HT1080 (cell line): ENCODE measurements at places on chromosomes 12 and 14. TPM values are rescaled to one million over a fixed set of nuclear protein-coding genes. Genes with fewer than 3 reads are reported as not detected.

FOXN4 gene
- total RNA-seq = not detected in 2 replicates

DNA sequence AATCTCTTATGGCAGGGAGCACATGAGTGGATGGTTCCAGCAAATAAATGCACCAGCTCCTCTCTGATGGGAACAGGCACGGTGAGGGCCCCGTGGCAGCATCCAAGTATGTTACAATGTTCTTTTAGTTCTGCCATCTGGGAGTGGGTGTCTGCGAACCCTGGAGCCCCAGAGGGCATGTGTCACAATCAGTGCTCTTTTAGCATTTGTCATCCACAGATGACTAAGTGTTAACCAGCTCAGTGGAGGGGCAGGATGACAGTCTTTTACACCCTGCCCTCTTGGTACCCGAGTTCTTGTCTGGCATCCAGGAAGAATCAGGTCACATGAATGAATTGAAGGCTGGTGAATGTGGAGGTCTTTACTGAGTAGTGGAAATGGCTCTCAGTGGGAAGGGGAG, 560.4 kb upstream of the FLRT2 start:
- DNase-seq = peak; percentile 23

GRCh38 chr14:56299306-56299984, 181.2 kb downstream of the PELI2 start:
- DNase-seq = no peak

- DNase-seq = no peak
Observed at GRCh38 chr14:75393794-75394193, 34.0 kb upstream of the JDP2 start.

GRCh38 chr14:79256380-79256779, 954.9 kb downstream of the DIO2 start:
- DNase-seq = no peak

DNA sequence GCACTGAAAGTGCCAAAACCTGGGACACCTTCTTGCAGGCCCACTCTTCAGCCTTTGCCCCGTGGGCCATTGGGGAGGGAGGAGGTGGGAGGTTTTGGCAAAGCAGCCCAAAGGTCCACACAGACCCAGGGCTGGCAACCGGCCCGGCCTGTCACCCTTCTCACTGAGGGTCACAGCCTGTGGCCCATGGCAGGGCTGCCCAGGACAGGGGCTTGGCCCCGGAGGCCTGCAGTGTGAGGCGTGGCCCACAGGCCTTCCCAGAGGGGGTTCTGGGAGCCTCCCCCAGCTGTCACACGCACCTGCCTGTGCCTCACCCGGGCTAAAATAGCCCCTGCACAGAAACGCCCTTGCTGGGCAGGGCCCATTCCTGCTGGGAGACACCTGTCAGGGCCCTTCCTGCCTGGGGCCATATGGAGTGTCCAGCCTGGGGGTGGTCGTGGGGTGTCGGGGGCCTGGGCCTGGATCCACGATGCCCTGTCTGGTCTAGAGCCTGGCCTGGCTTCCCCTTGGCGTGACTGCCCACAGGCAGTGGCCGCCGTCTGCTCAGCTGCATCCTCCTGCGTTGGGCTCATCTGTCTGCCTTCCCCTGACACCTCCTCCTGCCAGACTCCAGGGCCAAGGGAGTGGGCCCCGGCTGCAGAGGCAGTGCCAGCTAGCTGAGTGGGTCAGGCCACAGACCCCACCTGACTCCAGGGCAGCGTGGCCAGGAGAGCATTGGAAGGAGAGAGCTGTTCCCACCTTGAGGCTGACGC, 19.2 kb downstream of the PACS2 start:
- no peak for DNase-seq

- peak; percentile 38 for DNase-seq
Observed at GRCh38 chr12:92408072-92408900, 262.6 kb upstream of the BTG1 start.

GRCh38 chr12:57385586-57385985, 45.3 kb downstream of the R3HDM2 start:
- no peak for DNase-seq

- no peak for DNase-seq
Observed at GRCh38 chr14:50340963-50341362, 28.8 kb downstream of the DMAC2L start.

GRCh38 chr14:59274991-59275391, 86.5 kb downstream of the DAAM1 start:
- peak; percentile 40 for DNase-seq

DNA sequence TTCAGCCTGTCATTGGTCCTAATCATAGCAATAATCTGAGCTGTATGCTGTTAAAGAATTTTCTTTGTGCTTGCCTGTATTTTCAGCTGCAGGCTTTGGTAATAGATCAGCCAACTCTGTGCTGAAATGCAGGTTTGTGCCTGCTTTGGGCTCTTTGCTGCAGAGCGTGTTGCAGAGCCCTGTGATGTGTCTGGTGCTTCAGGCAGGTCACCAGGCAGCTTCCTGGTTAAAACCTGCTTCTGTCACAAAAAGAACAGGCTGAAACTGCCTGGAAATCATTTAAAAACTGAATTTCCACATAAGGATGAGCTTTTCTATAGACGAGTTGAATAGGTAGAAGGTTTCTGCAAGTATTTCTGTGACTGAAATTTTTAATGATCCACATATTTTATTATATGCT, 3.1 kb downstream of the DIP2B start:
- DNase-seq = no peak

DNA sequence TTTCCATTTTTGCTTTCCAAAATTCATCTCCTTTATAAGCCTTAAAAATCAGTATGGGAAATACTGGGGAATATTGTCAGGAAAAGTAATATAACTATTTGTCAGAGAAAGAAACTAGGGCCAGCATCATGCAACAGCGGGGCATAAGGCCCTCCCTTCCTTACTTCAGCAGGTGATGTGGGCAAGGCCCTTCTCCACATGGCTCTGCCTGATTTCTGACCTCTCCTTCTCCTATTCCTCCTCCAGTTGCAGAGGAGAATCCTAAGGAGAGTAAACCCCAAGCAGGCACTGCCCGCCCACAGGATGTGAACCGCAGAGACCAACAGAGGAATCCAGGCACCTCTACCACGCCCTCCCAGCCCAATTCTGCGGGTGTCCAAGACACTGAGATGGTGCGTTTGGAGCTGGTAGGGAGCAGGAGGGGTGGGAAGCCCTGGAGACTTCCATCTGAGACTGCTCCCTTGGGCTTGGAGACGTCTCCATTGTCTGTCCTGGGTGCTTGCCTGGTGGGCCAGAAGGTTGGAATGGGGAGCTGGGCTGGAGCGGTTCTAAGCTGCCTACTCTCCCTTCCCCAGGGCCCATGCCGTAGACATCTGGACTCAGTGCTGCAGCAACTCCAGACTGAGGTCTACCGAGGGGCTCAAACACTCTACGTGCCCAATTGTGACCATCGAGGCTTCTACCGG, 2.7 kb upstream of the SOAT2 start:
- DNase-seq = no peak

DNA sequence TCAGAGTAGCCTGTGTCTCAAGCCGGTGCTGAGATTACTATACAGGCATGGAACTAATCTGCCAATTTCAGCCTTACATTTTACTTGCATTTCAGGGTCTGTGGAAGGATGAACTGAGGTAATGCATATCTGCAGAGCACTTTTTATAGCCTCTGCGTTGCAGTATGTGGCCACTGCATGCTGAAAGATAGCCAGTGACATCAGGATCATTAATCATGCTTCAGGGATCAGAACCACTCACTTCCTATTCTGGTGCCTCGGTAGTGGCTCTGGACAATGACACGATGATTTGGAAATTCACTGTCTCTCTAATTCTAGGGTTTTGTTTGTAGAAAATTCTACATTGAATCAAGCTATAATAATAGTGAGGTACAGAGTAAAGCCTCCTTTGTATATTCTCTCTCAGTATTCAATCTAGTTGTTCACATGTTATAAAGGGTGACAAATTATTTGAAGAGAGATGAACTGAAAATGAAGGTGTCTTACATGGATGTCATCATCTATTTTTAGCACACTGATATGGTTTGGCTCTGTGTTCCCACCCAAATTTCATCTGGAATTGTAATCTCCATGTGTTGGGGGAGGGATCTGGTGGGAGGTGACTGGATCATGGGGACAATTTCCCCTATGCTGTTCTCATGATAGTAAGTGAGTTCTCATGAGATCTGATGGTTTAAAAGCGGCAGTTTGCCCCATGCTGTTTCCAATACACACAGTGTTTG, 554.3 kb upstream of the MIS18BP1 start:
- no peak for DNase-seq

DNA sequence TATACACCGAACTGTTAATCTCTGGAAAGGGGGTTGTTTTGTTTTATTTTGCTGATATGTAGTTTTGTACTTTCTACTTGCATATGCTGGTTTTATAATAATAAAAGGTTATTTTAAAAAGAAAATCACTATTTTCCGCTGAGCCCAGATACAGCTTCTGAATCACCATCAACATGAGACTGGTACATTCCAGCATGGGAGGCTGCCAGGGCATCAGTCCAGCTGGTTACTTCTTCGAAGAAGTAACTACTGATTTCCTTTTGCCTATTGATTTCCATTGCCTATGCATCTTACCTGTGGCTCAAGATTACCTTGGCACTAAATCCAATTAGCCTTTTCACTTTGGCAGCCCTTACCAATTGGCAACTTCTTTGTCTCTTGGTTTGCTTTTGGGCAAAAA, 11.7 kb upstream of the OSBPL8 start:
- no peak for DNase-seq

- DNase-seq = peak; percentile 57
Observed at GRCh38 chr14:75259510-75259855, 19.1 kb upstream of the FOS start.

- DNase-seq = peak; percentile 51
Observed at GRCh38 chr14:24806061-24806678, 172.2 kb upstream of the GZMB start.
